Stomach (tissue), 19 donors: ENCODE measurements at places on chromosomes 2 and 18. TPM values are rescaled to one million over a fixed set of nuclear protein-coding genes. Genes with fewer than 3 reads are reported as not detected.
A peak's percentile ranks its signal among the peaks of the same experiment; 100 is the strongest.

DNA sequence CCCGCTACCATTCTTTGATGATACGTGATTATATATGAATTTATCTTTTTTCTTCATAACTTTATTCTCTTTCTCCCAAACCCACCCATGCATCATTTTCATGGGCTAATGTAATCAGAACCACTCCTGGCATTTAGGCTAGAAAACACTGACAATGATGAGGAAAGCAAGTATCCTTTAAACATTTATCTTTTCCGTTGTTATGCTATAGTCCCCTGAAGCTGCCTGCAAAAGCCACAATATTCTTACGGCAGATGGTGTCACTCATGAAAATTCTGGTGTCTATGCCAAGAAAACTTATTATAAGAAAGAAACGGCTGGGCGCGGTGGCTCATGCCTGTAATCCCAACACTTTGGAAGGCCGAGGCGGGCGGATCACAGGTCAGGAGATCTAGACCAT, 221.8 kb upstream of the CTAGE1 start:
- DNase-seq, result no peak

GRCh38 chr18:67805261-67805660, 288.7 kb upstream of the DSEL start:
- no peak for DNase-seq

- DNase-seq, result no peak
Observed at GRCh38 chr2:28995765-28996750, 15.0 kb downstream of the TOGARAM2 start.

DNA sequence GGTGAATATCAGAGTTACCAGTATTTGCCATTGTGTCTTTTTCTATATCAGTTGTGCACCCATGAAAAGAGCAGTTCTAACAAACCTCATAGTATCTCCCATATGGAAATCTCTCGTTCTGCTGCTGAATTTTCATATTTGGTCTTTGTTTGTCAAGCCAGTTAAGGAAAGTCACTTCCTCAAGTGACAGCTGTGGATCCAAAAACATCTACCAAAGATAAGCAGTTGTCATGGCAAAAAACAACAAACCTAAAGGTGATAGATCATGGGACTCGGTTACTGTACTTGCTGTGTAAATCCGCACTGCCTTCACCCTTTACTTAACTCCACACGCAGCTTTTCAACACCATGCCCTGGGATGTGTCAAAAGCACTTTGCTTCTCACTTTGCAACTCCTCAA, 17.3 kb downstream of the BMP10 start:
- DNase-seq, result peak; percentile 20

DNA sequence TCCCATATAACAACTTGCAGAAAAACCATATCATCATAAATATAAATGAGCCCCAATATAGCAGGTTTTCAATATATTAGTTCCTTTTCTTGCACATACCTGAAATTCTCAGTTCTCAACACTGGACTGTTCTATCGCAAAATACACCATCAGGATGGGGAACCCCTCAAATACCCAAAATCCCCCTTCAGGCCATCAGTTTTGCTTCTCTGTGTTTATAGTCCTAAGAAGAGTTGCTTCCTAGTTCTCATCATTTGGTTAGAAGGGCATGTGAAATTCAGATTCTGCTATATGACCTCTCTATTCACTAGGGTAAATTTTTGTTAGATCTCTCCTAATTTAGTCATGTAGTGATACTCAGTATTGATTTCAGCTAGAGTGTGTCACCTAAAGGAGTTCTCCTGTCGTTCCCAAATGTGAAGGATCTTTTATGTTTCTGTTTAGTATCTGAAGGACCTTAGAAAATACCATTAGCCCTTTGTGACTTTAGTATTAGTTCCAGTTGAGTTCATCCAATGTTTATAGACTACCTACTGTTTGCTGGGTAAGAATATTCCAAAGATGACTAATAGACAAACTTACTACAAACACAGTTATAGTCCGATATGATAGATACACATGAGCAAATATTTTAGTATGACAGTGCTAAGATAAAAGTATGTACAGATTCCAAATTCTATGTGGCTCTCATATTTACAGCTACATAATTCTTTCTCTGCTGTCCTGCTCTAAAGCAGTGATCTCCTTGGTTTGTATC, 115.8 kb downstream of the TTC27 start:
- no peak for DNase-seq

- DNase-seq, result no peak
Observed at GRCh38 chr2:134776836-134777235, 58.0 kb upstream of the TMEM163 start.

DNA sequence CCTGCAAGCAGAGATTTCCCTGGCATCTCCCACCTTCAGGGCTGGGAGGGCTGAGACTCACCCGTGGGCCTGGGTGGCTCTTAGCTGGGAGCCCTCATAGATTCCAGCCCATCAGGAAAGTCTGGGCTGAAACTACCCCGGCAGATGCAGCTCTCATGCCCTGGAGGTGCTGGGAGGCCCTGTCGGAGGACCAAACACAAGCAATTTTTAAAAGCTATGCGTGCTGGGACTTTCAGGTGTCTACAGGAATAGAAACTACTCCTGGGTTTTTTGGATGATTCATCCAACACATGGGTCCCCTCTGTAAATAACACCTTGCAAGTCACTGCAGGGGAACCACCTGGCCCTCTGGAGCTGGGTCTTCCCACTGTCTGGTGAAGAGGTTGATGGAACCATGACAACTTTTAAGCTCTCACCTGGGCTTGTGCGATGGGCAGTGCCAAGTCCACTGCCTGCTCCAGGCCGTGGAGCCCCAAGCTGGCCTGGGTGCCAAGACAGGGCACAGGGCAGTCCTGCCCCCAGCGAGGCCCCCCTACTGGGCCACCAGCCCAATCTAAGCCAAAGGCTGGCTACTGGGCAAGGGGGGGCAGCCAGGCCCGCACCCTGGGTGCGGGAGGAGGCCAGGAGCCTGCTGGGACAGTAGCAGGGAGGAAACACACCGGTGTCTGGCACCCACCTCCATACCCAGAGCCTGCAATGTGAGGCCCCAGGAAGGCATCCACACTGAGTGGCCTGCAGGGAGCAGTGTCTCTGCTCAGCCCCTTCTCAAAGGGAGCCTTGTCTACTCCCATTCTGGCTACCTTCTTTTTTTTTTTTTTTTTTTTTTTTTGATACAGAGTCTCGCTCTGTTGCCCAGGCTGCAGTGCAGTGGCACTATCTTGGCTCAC, 1.1 kb upstream of the GPR55 start:
- no peak for DNase-seq

GRCh38 chr2:117359266-117359914, 455.1 kb upstream of the DDX18 start:
- DNase-seq, result no peak

- DNase-seq, result no peak
Observed at GRCh38 chr18:60066219-60066975, 166.6 kb downstream of the PMAIP1 start.

GRCh38 chr2:17106418-17106817, 411.8 kb downstream of the RAD51AP2 start:
- DNase-seq, result no peak

DNA sequence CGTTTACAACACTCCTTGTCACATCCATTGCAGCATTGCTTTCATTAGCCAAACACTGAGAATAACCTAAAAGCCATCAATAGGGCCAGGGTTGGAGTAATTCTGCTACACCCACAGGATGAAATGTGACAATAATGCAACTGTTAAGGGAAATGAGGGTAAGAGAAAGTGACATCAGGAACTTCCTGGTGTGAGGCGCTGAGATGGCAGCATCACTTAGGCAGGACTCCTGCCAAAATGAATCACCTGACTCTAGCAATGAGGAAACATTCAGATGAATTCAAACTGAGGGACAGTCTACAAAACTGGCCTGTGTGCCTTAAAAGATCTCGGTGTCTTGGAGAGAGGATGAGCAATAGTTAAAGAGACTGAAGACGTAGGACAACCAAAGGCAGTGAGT, 115.6 kb upstream of the AGAP1 start:
- DNase-seq, result no peak

- DNase-seq, result peak; percentile 47
Observed at GRCh38 chr2:197145471-197146056, 165.0 kb downstream of the ANKRD44 start.

DNA sequence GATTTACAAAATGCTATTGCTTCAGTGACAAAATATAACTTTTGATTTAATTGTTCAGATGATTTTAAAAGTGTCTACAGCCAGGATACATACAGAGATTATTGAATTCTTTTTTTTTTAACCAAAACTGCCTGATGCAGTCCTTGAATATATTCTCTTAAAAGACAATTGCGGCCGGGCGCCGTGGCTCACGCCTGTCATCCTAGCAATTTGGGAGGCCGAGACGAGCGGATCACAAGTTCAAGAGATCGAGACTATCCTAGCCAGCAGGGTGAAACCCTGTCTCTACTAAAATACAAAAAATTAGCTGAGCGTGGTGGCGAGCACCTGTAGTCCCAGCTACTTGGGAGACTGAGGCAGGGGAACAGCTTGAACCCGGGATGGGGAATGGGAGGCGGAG, 497.0 kb upstream of the FSIP2 start:
- DNase-seq, result no peak

DNA sequence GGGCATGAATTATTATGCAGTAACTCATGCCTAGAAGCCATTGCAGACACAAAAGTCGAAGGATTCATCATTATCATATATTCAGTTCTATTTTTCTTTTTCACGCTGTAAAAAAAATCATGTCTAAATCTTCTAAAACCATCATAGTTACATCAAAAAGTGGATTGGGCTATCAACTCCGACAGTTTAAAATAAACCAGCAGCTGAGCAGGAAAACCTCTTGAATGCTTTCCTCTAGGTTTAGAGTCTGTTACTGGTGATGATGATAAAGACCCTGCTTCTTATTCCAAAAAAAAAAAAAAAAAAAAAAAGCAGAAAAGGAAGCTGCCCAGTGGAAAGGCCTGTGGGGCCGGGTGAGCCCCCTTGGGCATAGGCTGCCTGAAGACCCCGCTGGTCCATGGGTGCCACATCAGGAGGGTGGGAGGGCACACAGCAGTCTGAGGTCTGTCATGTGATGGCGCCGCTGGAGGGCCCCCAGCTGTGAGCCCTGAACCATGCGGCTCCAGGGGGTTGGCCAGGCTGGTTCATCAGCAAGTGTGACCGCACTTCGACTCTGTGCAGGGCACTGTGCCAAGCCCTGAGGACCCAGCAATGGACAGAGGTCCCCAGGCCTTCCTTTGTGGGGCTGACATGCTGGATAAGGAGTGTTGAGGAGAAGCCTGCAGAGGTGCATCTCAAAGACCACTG, 199.6 kb downstream of the EIPR1 start:
- DNase-seq, result no peak

GRCh38 chr2:47655563-47655880, 127.4 kb upstream of the MSH6 start:
- no peak for DNase-seq

DNA sequence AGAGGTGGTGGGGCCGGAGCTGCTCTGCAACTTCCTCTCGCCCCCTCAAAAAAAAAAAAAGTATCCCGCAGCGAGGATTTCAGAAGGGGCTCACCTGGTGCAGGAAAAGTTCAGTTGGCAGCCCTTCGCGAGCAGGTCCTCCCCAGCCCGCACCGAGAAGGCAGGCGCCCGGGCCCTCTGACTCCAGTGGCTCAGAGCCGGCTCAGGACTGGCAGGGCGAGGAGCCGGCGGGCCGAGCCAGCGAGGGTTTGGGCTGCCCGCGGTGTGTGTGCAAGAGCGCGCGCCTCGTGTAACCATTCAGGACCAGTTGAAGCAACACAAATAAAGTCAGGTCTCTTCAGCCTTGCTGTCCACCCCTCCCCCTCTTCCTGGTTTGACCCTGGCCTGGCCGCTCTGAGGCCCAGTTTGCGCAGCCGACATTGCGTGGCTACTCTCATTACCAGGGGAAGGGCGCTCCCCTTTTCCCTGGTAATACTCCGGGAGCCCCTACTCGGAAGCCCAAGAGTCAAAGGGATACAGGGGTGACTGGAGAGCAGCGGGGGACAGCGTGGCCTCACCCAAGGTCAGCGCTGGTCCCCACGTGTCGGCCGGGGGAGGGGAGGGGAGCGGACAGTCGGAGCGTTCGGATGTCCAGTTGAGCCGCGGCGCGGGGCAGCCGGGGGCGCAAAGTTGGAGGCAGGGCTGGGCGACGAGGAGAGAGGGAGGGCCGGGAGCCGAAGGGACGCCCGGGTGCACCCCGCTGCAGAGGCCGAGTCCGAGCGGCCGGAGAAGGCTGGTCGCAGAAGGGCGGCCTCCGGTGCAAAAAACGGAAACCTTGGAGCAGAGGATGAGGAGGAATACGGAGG, 12.3 kb downstream of the EN1 start:
- no peak for DNase-seq

DNA sequence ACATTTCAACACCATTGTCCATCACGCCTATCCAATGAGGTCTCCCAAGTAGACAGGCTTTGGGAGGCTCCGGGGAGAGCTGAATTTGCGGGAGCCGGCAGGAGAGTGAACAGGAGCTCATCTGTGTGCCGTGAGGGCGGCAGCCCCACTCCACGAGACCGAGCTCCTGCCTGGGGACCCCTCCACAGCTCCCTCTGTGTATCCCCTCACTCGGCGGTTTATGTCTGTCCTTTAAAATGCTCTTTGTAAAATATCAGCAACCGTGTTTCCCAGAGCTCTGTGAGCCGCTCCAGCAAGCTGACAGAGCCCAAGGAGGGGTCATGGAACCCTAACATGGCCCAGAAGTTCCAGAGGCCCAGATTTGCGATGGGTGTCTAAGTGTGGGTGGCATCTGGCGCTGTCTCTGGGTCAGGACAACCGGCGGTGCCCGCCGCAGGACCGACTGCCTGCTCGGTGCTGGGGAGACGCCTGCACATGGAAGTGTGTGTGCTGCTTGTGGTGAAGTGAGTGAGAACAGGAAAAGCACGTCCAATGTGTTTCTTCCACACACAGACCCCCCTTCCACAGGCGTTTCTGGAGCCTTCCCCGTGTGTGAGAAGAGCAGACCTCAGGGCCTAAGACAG, 34.8 kb downstream of the SLC66A2 start:
- DNase-seq, result peak; percentile 7

DNA sequence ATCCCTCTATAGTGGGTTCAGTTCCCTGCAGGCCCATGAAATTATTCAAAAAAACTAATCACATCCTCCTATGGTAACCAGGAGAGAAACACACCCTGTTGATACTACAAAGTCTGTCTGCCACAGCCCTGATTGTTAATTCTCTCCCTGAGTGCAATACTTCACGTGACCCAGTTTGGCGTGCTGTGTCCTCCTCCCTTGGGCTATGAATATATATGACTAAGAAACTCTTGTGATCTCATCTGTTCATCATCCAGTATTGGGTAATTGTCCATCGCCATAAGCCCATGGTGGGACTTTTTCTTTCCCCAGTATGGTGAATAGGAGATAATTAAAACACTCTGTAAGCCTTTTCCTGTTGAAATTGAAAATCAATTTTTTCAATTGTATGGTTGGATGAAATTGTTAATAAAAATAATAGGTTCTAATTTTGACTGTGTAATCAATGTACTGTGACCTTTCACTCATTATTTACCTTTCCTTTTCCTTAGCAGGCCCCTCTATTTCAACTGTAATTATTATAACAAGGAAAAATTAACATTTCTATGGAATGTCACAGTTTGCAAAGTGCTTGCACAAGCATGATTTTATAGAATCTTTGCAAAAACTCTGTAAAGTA, 1822.6 kb downstream of the SUCLG1 start:
- DNase-seq, result no peak

- peak; percentile 69 for DNase-seq
Observed at GRCh38 chr2:72920318-72921087, 3.2 kb downstream of the EMX1 start.

Gene TEX44
- total RNA-seq, result not detected

Gene PNKD
- 121 TPM for total RNA-seq

Gene RNF149
- 48.4 TPM for total RNA-seq

Gene SIX3
- total RNA-seq, result not detected

Gene SCG2
- 0.58 TPM for total RNA-seq

Gene SPEG
- 106 TPM for total RNA-seq

Gene RUFY4
- total RNA-seq, result not detected

Gene AMER3
- not detected for total RNA-seq

Gene PSMA8
- not detected for total RNA-seq

Gene CMPK2
- total RNA-seq, result 11.7 TPM

Gene GCG
- total RNA-seq, result not detected
